ENCODE measurements at places on chromosomes 16 and 17.

GRCh38 chr17:40480501-40481003 is 20.9 kb downstream of the TNS4 start:
- peak; percentile 93 for DNase-seq

DNA sequence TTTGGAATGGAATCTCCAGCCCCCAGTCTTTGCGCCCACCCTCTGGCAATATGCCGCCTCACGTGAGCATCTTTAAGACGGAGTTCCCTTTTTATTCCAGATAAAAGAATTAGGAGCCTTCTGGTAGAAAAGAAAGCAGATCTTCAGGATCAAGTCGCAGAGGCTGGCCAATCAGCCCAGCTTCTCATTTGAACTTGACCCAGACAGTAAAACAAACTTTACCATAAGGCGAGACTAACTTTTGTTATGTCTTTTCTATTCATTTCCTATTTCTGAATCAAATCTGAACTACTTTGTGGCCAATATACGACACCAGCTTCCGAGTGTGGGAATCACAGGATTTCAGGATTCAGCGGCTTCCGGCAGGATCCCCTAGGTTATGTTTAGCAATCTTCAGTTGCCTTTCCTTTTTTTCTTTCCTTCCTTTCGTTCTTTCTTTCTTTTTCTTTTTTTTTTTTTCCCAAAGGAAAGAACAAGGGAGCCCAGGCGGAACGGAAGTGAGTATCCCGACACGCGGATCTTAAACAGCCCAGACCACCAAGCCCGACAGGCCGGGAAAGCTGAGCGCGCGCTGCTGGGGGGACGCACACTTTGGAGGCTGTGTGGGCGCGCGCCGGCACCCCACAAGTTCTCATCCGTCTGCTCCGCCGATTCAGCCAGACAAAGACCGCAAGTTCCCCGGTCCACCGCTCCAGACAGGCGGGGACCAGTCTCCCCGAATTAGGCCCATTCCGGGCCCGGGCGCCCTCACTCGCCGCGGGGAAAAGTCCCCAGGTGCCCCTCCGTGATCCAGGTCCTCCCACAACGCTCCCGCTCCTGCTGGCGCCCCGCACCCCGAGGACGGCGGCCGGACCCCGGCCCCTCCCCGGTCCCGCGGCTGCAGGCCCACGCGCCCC is 633 bp downstream of the TBC1D16 start:
- peak; percentile 28 for DNase-seq

DNA sequence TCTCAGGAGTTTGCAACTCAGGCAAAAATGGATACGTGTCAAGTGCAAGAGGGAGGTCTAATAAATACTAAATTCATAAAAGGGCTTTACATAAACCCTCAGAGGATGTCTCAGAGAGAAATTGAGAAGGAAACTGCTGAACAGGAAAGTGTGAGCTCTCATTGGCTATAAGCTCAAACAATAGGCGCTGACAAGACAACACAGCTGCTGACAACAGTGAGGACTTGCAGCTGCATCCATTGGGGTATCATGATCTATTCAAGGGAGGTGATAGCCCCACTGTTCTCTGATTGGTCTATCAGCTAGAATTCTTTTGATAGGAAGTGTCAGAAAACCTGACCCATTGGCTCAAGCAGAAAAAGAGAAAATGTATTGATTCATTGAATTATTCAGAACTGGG is 187.2 kb downstream of the CBLN1 start:
- DNase-seq = no peak

DNA sequence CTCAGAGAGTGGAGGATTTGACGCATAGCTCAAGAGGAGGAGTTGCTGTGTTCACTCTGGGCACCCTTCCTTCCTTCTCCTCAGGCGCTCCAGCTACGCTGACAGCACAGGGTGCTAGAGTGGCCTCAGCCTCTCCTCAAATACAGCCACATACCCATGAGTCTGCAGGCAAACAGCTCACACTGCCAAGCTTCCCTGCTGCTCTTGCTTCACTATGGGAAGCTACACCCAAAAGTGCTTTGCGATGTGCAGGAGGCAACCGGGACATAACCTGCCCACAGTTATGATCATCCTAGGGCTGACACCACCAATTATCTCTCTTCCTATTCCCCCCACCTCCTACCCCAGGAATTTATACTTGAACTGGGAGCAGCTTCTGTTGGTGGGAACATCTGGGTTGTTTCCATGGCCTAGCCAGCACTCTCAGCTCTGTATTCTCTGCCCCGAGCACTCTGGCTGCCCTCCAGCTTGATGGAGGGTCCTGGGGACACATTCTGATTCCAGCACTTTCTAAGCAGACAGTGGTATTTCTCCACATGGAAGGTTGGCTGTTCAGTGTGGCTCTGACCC is 40.3 kb upstream of the SREBF1 start:
- DNase-seq = no peak

GRCh38 chr16:27781195-27781524 is 231.2 kb downstream of the KATNIP start:
- no peak for DNase-seq

GRCh38 chr16:30894540-30895368 is 877 bp upstream of the BCL7C start:
- no peak for DNase-seq

- DNase-seq = no peak
Measured at GRCh38 chr16:85534536-85535351, 78.4 kb upstream of the GSE1 start.

- no peak for DNase-seq
Measured at GRCh38 chr16:55189224-55189623, 134.8 kb upstream of the IRX6 start.

- DNase-seq = no peak
Measured at GRCh38 chr16:69039333-69039941, 66.0 kb upstream of the HAS3 start.

GRCh38 chr16:81447383-81448101 is 2.9 kb downstream of the CMIP start:
- peak; percentile 46 for DNase-seq

- no peak for DNase-seq
Measured at GRCh38 chr17:83004791-83005380, 74.5 kb upstream of the METRNL start.

- DNase-seq = no peak
Measured at GRCh38 chr16:27369806-27370205, 32.2 kb upstream of the IL21R start.

DNA sequence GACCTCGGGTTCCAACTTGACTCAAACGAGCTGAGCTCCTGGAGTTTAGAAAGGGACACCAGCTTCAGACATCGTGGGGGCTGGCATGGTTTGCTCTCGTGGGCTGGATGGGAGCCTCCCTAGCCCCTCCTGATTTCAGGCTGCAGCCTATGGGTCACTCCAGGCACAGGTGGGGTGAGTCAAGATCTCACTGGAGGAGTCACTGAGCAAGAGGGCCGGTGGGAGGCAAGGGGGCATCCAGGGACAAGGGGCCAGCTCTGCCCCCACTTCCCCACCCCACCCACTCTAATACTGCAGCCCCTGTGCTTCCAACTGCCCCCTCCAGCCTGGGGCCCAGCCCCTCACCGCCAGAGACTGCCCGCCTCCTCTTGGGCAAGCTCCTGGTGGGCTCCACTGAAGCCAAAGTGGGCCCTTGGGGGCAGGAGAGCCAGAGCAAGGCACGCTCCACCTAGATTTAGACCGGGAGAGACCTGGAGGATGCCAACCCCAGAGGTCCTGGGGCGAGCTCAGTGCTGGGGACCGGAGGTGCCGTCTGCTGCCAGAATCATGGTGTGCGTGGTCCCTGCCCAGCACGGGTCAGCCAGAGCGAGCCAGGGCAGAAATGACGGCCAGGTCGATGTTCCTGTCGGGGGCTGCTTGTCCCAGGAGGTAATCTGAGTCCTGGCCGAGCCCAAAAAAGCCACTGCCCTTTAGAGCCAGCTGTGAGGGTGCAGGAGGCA is 6.4 kb downstream of the SLC16A3 start:
- DNase-seq = no peak

DNA sequence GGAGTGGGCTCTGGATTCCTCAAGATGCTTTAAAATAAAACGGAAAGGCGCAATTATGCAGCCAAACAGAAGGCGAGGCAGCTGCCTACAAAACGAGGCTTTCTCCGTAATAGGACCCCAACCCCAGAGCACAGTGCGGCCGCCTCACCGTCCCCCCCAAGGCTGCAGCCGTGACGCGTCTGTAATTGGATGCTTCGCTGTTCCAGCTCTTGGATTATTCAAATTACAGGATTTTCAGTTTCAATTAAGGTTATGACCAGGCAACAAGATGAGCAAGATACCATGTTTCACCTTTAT is 37.3 kb upstream of the ABR start:
- no peak for DNase-seq

- DNase-seq = no peak
Measured at GRCh38 chr17:17811381-17812210, 25.2 kb downstream of the SREBF1 start.

DNA sequence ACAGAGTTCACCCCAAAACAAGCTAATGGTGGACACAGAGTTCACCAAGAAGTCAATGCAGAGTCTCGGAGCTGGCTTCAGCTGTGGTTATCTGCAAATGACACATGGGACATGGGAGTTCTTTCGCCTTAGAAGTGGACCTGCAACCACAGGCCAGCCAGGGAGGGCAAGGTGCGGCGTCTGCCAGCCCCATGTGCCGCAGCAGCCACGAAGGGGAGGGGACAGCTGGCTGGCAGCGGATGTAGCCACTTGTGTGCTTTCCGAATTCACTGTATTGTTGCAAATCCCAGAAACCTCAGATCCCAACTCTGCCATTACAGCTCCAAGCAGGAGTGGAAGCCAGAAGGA is 24.8 kb downstream of the LMF1 start:
- DNase-seq = no peak

DNA sequence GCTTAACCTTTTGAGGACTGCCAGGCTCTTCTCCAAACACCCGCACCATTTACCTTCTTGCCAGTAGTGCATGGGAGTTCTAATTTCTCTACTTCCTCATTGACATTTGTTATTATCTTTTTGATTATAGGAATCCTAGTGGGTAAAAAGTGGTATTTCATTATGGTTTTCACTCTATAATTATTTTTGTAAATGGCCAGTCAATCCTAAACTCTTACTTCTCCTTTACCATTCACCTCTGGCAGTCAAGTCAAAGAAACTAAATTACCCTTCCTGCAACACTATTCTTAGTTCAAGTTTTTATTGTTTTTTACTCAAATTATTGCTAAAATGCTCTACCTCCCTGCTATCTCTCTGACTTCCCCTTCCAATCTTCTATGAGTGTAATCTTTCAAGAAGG is 29.8 kb upstream of the ANKFY1 start:
- peak; percentile 14 for DNase-seq

DNA sequence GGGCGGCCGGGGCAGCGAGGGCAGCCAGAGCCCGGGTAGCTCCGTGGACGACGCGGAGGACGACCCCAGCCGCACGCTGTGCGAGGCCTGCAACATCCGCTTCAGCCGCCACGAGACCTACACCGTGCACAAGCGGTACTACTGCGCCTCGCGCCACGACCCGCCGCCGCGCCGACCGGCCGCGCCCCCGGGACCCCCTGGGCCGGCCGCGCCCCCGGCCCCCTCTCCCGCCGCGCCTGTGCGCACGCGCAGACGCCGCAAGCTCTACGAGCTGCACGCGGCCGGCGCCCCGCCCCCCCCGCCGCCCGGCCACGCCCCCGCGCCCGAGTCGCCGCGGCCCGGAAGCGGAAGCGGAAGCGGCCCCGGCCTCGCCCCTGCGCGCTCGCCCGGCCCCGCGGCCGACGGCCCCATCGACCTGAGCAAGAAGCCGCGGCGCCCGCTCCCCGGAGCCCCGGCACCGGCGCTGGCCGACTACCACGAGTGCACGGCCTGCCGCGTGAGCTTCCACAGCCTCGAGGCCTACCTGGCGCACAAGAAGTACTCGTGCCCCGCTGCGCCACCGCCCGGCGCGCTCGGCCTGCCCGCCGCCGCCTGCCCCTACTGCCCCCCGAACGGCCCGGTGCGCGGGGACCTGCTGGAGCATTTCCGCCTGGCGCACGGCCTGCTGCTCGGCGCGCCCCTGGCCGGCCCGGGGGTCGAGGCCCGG is 36.1 kb upstream of the ZC3H18 start:
- no peak for DNase-seq

GRCh38 chr16:24382762-24383407 is 126.8 kb downstream of the CACNG3 start:
- no peak for DNase-seq

GRCh38 chr17:28667870-28668269 is 5.9 kb downstream of the SUPT6H start:
- no peak for DNase-seq

DNA sequence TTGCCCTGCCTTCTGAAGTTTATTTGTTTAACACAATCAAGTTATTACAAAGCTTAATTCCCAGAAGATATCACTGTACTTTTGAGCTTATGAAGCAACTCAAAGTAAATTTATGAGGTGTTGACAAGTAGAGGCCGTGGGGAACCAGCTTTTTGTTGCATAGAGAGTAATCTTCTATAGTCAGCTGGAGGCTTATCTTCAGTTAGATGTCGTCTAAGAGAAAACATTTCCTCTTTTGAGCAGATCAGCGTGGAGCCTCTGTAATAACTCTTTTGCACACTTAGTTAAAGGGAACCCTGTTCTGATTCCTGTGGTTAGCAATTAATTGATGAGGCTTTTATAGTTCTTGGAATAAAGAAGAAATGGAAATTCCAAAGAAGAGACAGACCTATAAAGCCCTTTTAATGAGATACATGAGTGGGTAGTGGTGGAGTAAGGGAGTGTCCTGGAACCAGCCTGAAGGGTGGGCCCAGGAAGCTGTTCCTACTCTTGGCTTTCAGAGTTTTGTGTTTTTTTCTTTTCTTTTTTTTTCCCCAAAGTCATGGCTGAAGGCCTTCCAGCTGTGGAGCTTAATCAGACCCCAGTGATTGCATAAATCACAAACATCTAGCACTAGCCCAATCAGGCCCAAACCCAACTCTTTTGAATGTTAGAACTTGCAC is 28.9 kb upstream of the MAP3K14 start:
- DNase-seq = peak; percentile 88

DNA sequence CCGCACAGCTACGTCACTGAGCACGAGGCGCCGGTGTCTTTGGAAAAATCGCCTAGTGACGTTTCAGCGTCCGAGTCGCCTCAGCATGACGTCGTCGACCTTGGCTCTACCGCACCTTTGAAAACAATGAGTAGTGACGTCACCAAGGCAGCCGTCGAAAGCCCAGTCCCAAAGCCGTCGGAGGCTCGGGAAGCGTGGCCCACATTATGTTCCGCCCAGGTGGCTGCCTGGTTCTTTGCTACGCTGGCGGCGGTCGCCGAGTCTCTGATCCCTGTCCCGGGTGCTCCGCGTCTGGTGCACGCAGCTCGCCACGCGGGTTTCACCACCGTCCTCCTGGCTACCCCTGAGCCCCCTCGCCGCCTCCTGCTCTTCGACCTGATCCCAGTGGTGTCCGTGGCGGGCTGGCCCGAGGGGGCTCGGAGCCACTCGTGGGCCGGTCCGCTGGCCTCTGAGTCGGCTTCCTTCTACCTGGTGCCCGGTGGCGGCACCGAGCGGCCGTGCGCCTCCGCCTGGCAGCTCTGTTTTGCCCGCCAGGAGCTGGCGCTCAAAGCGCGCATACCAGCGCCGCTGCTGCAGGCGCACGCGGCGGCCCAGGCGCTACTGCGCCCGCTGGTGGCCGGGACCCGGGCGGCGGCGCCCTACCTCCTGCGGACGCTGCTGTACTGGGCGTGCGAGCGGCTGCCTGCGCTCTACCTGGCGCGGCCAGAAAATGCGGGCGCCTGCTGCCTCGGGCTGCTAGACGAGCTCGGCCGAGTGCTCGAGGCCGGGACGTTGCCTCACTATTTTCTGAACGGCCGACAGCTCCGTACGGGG is 1.5 kb downstream of the TMEM102 start:
- DNase-seq = peak; percentile 85

Measured in KBM-7 (cell line).